NCI-H1417 (cell line): ENCODE measurements at places on chromosomes 1 and 21.

GRCh38 chr1:28066393-28067154 lies 21.8 kb downstream of the EYA3 start:
- peak; percentile 62 for DNase-seq

DNA sequence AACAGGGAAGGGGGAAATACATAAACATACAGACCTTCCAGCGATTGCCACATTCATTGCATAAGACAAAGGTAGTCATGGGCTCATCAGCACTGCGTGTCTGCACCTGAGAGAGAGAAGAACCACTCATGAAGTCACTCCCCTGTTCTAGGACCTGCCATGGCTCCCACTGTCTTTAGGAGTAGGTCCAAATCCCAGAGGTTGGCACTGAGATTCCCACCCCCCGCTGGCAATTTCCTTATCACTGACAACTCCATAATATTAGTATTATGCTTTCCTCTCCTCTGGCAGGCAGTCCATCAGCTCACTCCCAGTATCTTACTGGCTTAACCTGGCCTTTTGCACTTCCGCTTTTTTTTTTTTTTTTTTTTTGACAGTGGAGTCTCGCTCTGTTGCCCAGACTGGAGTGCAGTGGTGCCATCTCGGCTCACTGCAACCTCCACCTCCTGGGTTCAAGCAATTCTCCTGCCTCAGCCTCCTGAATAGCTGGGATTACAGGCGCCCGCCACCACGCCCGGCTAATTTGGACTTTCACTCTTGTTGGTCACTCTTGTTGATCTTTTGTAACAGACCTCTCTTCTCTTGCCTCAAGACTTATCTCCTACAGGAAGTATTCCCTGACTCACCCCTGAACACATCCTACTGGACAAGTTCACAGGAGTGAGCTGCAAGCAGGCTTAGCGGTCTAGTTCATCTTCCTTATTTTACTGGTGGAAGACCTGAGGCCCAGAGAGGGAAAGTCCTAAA lies 14.8 kb upstream of the ZNF436 start:
- DNase-seq, result no peak

GRCh38 chr1:113031171-113031933 lies 41.6 kb upstream of the LRIG2 start:
- no peak for DNase-seq

- peak; percentile 50 for DNase-seq
Observed at GRCh38 chr1:168135921-168136708, 615 bp downstream of the GPR161 start.

- no peak for DNase-seq
Observed at GRCh38 chr1:54376430-54377039, 29.7 kb downstream of the SSBP3 start.
